ENCODE measurements at places on chromosomes 11 and 22.

GRCh38 chr11:68383976-68384501, 71.6 kb downstream of the LRP5 start:
- peak; percentile 78 for ATAC-seq

DNA sequence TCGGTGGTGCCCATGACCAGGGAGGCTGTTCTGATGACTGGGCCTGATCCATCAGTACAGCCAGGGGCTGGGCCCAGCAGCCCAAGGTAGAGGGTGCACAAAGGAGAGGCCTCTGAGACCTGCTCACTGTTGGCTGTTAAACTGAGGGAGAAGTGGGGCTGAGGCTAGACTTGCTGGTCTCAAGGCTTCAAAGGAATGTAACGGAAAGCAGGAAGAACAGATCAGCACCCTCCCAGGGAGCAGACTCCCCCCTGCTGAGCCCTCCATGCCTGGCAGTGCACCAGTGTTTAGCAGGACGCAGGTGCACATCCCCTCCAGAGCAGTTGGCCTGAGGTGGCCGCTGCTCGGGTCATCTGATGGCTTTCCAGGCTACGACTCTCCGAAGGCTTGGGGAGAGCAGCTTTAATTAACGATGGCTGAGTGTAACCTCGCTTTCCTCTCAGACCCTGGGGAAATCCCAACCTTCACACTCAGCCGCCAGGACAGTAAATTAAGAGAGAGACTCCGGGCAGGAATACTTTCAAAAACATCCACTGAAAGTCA, 255.7 kb upstream of the NARS2 start:
- ATAC-seq, result no peak

- no peak for ATAC-seq
These were observed 6.2 kb downstream of the PTPN5 start for GRCh38 chr11:18785411-18785810.

DNA sequence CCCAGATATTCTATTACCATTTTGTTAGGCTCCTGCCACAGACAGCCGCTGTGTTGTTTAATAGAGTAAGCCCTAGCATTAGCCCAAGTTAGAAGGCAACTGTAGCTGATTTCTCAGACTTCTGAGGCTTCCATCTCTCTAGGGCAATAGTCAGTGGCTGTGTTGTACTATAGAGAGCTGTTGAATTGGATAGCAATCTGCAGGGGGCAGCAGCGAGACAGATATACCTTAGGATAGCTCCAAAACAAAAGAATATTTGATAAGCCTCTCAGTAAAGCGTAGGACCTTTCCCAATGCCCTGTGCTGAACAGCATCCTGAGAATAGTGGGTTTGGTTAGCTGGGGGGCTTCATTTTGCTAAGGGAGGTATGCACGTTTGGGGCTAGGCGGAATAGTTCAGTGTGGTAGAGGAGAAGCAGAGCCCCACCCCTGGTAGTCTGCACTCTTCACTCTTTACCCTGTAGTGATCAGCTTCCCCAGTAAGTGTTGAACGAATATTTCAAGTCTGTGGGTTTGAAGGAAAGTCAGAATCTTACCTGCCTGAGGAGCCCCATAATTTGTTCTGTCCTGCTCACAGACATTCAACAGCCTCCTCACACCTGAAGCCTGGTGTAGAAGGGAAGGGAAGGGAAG, 515.1 kb downstream of the INSC start:
- no peak for ATAC-seq

DNA sequence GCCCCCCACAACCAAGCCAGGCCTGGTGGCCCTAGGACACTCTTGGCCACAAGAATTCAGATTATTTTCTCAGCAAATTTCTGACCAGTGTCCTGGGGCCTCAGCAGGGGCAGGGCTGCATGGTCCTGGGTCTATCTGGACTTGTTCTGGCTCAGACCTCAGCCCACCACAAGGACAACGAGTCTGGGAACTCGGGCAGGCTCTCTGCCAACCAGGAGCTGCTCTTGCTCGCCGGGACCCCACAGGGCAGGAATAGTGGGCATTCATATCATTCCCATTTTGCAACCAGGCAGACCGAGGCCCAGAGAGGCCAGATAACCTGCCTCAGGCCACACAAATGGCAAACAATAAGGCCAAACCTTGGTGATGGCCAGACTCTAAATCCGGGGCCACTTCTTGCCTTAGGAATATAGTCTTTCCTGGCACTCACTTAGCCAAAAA, 75.4 kb upstream of the WNT7B start:
- ATAC-seq, result no peak

- no peak for ATAC-seq
These were observed 7.9 kb downstream of the TIGD3 start for GRCh38 chr11:65362320-65362931.

GRCh38 chr11:71327156-71328085, 75.0 kb upstream of the SHANK2 start:
- ATAC-seq, result no peak

GRCh38 chr11:85725510-85726258, 39.7 kb upstream of the CCDC89 start:
- peak; percentile 82 for ATAC-seq
